ENCODE measurements at places on chromosomes 2 and 18.

- DNase-seq: no peak
Observed at GRCh38 chr2:64036034-64036705, 16.9 kb upstream of the VPS54 start.

DNA sequence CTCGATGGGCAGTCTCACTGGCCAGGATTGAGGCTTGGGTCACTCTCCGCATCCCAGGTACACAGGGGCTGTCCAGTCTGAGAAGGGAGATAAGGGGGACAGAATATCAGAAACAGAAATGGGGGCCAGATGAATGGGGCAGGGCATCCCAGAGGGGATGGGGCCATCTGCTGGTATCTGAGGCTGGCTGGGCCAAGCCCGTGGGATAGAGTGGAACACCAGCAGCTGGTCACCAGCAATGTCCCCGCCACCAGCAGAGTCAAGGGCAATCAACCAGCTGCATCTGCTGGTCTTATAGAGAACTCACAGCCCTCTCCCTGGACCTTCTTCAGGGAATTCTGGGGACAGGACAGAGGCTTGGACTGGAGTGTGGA is 128.8 kb upstream of the HAAO start:
- no peak for DNase-seq

GRCh38 chr2:128448331-128449225 is 129.9 kb upstream of the HS6ST1 start:
- no peak for DNase-seq

- no peak for DNase-seq
Observed at GRCh38 chr2:37829202-37829601, 95.9 kb upstream of the RMDN2 start.

DNA sequence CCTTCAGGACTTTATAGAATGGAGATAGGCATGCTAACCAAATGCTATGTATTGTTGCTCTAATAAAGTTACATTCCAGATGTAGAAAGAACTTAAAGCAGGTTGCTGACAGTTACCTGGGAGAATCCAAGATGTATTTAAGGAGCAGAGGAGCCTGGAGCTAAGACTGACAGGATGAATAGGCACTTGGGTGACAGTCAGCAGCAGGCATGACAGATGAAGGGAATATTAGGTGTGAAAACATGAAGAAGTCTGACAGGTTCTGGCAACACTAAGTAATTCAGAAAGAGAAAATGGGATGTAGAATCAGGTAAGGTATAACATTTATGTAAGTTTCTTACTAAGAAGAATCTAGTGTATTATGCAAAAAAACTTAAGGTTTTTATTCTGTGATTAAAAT is 232.0 kb downstream of the DSC3 start:
- no peak for DNase-seq

GRCh38 chr18:24584813-24585212 is 124.4 kb downstream of the HRH4 start:
- no peak for DNase-seq

DNA sequence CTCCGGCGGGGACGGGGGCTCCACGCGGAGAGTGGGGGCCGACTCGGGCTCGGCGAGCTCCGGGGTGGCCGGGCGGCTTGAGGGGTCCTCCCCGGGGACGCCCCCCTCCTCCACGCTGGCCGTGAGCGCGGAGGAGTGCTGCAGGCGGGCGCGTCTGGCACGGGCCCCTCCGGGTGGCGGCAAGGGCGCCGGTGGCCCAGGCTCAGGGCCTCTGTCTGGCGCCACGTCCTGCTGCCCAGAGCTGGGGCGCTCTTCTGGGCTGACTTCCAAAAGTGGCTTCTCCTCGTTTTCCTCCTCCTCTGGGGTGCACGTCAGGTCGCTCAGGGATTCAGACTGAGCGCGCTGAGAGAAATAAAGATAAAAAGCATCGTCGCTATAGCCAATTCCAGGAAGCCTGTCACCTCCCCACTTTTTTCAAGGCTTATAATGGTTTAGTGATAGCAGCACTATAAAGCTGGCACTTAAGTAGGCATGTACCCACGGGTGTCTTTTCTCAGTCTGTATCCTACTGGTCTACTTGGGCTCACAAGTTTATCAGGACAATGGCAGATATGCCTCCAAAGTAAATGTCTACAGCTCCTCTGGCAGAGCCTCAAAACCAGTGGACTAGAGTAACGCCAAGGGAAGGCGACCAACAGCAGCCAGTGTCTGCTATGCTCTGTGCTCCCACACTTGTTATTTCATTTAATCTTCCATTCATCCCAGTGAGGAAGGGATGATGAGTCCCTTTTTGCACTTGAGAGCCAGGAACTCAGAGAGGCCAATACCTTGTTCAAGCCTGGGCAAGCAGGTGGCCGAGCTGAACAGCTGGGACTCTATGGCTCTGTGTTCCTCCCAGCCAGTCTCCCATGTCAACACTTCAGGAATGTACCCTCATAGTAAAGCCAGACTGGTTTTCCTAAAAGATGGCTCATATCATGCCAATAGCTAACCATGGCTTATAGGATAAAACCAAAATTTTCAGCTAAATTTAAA is 92.6 kb upstream of the MGAT4A start:
- DNase-seq: no peak

GRCh38 chr2:119013671-119014070 is 71.7 kb downstream of the MARCO start:
- DNase-seq: no peak

DNA sequence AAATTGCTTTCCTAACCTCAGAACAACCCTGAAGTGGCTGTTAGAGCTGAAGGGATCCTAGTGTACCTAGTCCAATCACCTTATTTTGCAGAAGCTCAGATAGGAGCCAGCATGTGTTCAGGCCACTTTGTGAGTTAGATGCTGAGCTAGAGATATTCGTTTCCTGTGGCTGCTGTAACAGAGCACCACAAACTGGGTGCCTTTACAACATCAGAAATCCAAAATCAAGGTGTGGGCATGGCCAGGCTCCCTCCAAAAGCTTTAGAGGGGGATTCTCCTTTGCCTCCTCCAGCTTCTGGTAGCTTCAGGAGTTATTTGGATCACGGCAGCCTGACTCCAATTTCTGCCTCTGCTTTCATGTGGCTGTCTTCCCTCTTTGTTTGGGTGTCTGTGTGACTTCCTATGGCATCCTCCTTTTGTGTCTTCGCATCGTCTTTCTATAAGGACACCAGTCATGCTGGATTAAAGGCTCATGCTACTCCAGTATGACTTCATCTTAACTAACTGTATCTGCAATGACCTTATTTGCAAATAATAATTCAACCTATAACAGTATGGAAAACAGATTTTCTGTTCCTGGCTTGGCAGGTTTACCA is 86.3 kb upstream of the TGFA start:
- no peak for DNase-seq

DNA sequence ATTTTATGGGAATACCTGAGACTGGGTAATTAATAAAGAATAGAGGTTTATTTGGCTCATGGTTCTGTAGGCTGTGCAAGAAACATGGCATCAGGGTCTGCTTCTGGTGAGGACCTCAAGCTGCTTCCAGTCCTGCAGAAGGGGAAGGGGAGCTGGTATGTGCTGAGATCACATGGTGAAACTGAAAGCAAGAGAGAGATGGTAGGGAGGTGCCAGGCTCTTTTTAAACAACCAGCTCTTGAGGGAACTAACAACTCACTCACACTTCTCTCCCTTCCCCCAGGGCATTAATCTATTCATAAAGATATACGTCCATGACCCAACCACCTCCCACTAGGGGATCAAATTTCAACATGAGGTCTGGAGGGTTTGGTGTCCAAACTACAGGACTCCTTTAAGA is 40.1 kb downstream of the AGPS start:
- DNase-seq: no peak

DNA sequence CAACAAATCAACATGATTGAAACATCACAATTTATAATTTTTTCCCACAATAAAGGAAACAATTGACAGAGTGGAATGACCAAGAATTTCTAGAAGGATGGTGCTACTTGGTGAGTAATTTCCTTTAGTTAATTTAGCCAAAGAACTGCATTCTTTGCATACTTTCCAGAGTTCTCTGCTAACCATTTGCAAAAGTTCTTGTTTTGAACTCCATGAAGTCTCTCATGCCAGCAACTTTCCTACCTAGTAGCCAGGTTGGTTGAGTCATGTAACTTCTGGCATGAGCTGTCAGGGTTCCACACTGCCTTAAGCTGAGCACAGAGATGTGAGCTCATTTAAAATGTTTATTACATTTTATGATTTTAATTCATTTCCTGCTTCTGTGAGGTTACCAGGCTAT is 539.6 kb downstream of the PID1 start:
- no peak for DNase-seq

- DNase-seq: no peak
Observed at GRCh38 chr18:28109781-28110560, 67.0 kb downstream of the CDH2 start.

GRCh38 chr18:75727456-75727855 is 300.0 kb upstream of the SMIM21 start:
- DNase-seq: no peak

DNA sequence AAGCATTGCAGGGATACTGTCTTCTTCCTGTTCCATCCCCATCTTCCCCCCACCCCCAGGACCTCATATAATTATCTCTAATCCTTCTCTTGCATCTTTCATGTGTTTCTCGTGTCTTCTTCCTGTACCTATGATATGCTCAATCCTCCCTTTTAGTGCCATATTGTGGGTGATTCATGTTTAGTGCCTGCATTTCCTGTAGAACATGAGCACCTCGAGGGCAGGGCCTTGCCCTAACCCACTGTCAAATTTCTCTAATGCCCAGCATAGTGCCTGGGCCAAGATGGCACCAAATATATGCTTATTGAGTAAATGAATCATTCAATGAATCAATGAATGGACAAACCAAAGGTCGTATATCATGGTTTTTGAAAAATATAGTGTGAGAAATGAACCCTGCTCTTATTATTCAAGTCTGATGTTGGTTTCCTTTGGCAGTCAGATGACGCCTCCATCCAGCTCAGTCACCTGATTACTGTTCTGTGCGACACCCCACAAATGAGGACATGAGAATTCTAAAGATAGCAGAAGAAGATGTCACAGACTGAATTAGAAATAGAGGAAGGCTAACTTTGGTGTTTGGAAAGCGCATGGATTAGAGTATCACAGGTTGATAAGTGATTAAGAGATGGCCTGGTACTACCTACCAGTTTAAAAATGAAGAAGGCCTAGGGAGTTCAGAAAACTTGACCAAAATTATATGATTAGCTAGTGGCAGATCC is 278.4 kb downstream of the PRKCE start:
- DNase-seq: no peak

- no peak for DNase-seq
Observed at GRCh38 chr2:69714024-69714423, 27.9 kb upstream of the ANXA4 start.

GRCh38 chr2:189128970-189129369 is 50.6 kb downstream of the COL5A2 start:
- no peak for DNase-seq

DNA sequence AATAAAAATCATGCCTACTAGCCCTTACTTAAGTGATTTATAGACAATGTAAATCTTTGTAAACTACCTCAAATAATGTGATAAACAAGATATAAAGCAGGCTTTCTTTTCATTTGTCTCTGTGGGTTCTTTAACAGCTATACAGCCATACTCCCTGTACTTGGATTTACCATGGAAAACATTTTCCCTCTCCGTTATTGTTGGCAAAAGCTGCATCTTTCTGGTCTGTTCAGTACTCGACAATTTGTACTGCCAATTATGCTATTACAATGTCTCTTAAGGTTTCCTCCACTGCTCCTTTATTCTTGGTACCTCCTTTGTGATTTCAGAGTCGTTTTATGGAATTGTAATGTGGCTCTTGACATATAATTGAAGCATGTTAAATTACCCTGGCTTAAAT is 426.3 kb upstream of the PKDCC start:
- DNase-seq: no peak

- DNase-seq: no peak
Observed at GRCh38 chr2:219851169-219851568, 223.7 kb downstream of the SLC4A3 start.

- no peak for DNase-seq
Observed at GRCh38 chr2:152189622-152190495, 14.3 kb upstream of the STAM2 start.

GRCh38 chr2:68839260-68839833 is 31.9 kb downstream of the BMP10 start:
- no peak for DNase-seq

DNA sequence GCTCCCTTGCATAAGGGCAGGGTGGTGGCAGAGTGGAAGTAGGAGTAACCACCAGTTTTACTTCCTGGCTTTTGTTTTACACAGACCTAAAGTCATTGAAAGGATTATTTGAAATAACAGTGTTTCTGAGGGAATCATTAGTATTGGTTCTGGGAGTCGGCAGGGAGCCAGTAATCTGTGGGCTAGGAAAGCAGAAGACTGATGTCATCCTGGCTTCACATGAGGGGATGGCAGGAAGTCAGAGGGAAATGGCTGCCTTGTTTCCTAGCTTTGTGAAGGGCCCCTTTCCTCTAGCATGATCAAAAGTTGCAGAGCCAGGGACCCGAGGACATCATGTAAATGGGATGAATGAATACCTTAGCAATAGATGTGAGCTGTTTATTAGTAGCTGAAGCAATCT is 792.6 kb downstream of the CPS1 start:
- no peak for DNase-seq

GRCh38 chr2:181444654-181445053 is 12.5 kb upstream of the ITGA4 start:
- no peak for DNase-seq

DNA sequence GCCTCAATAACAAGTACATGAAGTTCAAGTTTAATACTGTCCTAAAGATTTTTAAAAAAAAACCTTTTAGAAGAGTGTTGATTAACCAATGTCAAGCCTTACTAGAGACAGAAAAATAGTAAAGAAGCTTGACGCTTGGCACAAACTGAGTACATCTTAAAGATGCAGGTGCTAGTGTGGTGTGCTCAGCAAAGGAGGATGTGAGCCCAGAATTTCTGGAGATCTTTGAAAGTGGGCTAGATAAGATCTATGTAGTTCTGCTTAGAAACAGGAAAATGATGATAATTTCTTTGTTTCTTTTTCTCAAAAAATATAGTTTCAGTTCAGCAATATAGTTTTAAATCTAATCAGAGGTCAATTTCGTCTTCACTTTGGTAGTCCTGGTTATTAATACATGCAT is 118.3 kb upstream of the KLHL14 start:
- no peak for DNase-seq

GRCh38 chr2:176526995-176527901 is 258.0 kb downstream of the MTX2 start:
- DNase-seq: no peak

DNA sequence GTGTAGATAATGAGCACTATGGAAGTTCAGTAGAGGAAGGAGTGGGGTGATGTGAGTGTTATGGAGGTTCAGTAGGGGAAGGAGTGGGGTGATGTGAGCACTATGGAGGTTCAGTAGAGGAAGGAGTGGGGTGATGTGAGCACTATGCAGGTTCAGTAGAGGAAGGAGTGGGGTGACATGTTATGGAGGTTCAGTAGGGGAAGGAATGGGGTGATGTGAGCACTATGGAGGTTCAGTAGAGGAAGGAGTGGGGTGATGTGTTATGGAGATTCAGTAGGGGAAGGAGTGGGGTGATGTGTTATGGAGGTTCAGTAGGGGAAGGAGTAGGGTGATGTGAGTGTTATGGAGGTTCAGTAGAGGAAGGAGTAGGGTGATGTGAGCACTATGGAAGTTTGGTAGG is 116.3 kb upstream of the SMAD7 start:
- DNase-seq: no peak
